Stimulated activated CD4-positive, alpha-beta T cell treated with anti-CD3 and anti-CD28 coated beads, Interleukin-12 subunit alpha, Interleukin-12 subunit beta, amount 100 ng/mL, for 48 hours (primary cell): ENCODE measurements at places on chromosomes 6 and 20.

DNA sequence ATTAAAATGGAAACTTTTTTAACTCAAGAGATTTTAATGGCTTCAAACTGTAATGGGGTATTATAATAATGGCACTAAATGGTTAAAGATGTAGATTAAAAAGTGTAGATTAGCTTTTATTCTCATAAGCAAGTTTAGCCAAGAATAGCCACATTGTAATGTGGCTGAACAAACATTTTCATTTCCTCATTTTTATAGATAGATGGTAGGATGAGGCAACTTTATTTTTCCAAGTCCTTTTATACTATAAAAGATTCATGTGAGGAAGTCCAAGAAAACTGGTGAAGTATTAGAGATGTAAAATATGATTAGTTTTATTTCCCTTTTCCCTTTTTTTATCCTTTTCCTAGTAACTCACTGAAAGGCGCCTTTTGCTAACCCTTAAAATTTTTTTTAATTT lies 88.8 kb downstream of the ATRN start:
- DNase-seq, result no peak

GRCh38 chr6:25277857-25278256 lies 1.3 kb upstream of the CARMIL1 start:
- DNase-seq, result no peak

GRCh38 chr20:45507011-45507820 lies 8.2 kb downstream of the SPINT3 start:
- DNase-seq, result no peak

GRCh38 chr20:62282877-62283503 lies 19.8 kb upstream of the ADRM1 start:
- DNase-seq, result no peak

- no peak for DNase-seq
Measured at GRCh38 chr6:28478518-28478917, 35.2 kb upstream of the ZSCAN23 start.

GRCh38 chr6:143804835-143805239 lies 38.3 kb upstream of the LTV1 start:
- DNase-seq, result no peak

GRCh38 chr6:116084284-116084683 lies 16.4 kb upstream of the NT5DC1 start:
- no peak for DNase-seq

GRCh38 chr6:166907871-166908806 lies 48.2 kb downstream of the RNASET2 start:
- DNase-seq, result no peak

DNA sequence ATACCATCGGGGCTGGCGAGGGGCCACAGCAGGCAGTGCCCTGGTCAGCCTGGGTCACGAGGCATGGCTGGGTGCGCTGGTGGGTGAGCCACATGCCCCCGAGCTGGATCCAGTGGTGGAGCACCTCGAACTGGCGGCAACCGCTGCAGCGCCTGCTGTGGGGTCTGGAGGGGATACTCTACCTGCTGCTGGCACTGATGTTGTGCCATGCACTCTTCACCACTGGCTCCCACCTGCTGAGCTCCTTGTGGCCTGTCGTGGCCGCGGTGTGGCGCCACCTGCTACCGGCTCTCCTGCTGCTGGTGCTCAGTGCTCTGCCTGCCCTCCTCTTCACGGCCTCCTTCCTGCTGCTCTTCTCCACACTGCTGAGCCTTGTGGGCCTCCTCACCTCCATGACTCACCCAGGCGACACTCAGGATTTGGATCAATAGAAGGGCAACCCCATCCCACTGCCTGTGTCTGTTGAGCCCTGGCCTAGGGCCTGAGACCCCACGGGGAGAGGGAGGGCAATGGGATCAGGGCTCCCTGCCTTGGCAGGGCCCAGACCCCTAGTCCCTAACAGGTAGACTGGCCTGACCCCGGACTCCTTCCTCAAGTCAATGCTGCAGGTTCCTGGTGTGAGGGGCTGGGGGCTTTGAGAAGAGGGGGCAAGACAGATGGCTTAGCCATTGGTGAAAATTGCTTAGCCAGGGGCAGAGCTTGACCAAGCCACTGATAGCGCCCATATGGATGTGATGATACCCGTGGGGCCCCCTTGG lies 598 bp downstream of the TMEM239 start:
- DNase-seq, result no peak

GRCh38 chr20:58069207-58069606 lies 159.2 kb downstream of the ANKRD60 start:
- DNase-seq, result no peak

- DNase-seq, result no peak
Measured at GRCh38 chr6:71502956-71503355, 214.3 kb downstream of the OGFRL1 start.

DNA sequence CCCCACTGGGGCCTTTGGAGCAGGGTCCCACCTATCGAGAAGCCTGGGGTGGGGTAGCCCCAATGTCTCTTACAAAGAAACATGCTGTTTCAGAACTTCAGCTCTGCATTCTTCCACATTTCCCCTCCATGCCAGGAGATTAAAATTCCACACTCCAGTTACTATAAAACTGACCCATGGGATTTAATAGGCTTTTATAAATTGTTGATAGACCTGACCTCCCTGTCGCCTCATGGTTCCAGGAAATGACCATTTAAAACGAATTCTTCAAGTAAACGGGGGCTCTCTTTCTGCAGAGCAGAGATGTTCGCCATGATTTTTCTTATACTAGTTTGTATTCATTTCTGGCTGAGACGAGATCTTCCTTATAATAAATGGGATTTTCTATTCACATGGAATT lies 19.3 kb downstream of the RIN2 start:
- no peak for DNase-seq

DNA sequence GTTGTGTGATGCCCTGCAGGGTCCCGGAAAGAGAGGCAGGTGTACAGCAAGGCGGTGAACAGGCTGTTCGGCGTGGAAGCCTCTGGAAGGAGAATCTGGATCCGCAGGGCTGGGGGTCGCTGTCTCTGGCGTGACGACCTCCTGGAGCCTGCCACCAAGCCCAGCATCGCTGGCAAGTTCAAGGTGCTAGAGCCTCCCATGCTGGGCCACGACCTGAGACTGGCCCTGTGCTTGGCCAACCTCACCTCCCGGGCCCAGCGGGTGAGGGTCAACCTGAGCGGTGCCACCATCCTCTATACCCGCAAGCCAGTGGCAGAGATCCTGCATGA lies 36.5 kb downstream of the TGM6 start:
- DNase-seq, result no peak

GRCh38 chr6:72855471-72855870 lies 233.6 kb downstream of the KCNQ5 start:
- no peak for DNase-seq

- no peak for DNase-seq
Measured at GRCh38 chr6:112636650-112637262, 289.6 kb downstream of the RFPL4B start.

DNA sequence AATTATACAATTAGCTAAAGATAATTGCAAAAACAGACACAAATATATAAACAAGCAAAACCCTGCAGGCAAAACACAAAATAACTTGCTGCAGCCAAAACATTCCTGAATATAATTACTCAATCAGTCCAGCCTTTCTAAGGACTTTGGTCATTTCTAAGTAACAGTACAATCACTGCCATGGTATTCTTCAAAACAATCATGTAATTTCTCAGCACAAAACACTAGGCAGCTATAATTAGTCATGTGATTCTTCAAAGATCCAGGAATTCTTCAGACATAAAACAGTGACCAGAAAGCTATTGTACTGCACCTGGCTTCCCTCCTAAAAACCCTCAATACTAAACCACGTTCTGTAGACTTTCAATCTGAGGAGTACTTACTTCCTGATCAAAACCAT lies 881.1 kb downstream of the EPHA7 start:
- no peak for DNase-seq

DNA sequence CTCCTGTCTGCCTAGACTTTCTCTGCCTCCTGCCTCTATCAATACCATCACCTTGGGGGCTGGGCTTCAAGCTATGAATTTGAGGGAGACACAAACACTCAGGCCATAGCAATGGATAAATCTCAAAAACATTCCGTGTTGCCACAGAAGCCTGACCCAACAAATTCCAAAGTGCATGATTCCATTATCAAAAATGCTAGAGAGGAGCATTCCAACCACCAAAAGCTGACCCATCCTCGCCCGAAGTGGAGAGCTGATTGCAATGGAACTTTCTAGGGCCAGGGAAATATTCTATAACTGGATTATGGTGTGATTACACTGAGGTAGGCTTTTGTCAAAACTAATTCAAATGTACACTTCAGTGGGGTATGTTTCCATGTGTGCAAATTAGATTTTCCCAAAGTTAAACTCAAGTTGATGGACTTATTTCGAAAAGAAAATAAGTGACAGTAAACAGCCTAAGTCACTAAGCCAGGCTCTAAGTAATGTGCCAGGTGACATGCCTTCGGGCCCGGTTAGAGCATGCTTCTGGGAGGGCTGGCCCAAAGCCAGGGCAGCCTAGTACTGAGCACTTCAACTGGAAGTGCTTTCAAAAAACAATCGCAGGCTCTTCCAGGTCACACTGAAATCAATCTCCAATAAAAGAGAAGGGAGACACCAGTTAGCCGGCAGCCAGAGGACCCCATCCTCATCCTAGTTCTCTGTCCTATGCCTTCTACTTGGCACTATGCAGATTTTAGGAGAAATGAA lies 142.3 kb downstream of the TBXT start:
- no peak for DNase-seq

- no peak for DNase-seq
Measured at GRCh38 chr6:122308074-122308473, 91.4 kb upstream of the HSF2 start.

- DNase-seq, result no peak
Measured at GRCh38 chr6:158389193-158389919, 77.1 kb downstream of the TULP4 start.

GRCh38 chr6:37904590-37904989 lies 85.1 kb downstream of the ZFAND3 start:
- no peak for DNase-seq

DNA sequence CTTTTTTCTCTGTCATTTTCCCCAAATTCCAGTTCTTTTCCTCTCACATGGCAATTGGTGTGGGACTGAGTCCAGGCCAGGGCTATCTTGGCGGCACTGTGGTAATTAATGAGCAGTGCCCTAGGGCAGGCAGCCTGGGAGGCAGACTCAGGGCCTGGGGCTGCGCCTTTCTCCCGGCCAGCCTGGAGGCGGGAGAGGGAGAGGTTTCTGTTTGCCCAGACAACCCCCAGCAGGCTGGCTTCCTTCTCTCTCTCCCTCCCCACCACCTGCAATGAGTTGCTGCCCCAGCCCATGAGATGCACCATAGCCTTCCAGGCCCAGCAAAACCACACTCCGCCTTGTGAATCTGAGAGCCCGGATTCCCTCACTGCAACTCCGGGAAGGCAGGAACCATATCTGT lies 15.1 kb upstream of the CCDC167 start:
- DNase-seq, result no peak

GRCh38 chr20:46995561-46996142 lies 101.0 kb downstream of the EYA2 start:
- no peak for DNase-seq

- DNase-seq, result no peak
Measured at GRCh38 chr6:3808759-3809514, 40.2 kb upstream of the FAM50B start.

- DNase-seq, result no peak
Measured at GRCh38 chr6:33207552-33208090, 679 bp upstream of the RING1 start.

- no peak for DNase-seq
Measured at GRCh38 chr6:26170181-26170580, 83.0 kb downstream of the HFE start.

DNA sequence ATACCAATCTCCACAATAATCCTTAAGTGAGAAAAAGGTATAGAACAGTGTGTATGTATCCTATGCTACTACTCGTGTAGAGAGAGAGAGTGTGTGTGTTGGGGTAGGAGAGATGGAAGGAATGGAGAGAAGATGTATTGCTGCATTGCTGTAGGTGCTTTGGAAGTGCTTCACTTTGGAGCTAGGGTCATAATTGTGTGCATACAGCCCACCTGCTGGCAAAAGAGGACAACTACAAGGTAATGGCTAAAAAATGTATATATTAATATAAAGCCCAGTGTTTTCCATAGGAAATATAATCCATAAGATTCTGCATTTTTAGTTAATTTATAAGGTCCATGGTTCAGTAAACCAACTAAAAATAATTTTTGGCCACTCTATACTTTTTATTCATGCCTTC lies 36.1 kb downstream of the SERAC1 start:
- no peak for DNase-seq

DNA sequence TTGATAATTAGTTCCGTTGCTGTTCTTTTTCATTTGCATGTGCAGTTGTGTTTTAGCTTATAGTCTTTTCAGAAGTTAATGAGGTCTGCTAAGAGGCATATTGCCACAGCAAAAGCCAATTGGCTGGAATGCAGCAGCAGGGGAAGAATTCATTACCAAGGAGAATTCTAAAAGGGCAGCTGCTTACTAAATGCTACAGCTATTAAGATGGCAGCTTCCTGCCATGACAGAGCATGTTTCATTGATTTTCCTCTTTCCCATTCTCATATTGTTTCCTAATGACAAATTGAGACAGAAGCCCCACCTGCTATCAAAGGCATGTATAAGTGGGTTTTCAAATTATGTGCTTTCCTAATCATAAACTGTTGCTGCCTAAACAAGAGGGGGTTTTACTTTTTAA lies 66.6 kb downstream of the CLVS2 start:
- DNase-seq, result no peak

GRCh38 chr20:10710991-10711775 lies 37.4 kb upstream of the JAG1 start:
- DNase-seq, result no peak

DNA sequence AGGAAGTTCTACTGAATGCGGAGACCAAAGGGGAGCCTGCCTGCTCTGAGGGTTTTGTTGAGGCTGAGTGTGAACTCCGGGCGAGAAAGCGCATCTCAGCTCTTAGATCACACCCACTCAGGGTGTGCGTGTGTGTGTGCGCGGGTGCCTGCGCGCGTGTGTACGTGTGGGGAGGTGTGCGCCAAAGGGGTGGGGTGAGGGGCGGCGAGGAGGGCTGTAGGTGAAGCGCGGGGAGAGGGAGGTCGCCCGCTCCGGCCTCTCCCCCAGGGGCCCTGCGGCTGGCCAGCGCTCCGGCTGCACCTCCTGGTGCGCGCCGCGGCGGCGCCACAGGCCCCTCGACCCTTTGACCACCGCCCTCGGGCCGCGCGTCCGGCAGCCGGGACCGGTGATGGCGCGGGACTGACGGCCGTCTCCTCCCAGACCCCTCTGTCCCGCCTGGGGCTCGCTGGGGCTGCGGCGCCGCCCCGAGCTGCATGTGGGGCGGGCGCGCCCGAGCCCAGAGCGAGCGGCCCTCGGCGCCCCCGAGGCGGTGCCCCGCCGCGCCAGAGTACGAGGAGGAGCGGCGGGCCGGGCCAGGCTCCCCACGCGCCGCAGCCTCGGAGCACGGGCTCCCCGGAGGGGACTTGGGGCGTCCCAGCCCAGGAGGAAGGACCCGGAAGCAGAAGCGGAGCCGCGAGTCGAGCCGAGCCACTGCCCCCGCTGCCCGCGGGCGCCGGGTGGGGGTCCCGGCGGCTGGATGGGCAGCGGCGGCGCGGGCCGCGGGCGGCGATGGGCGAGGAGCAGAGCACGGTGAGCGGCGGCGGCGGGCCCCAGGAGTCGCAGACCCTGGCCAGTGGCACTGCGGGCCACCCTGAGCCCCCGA lies at the start of gene RNF217:
Gene RNF217 (plus strand): TSS at position 661 of the 862 bp plus-strand sequence. CDS start 108 bp downstream, at position 769.
- no peak for DNase-seq

- DNase-seq, result no peak
Measured at GRCh38 chr6:12339808-12340487, 49.8 kb downstream of the EDN1 start.
